Umbilical cord (tissue), 2 donors: ENCODE measurements at places on chromosomes 3 and 15. TPM values are rescaled to one million over a fixed set of nuclear protein-coding genes. Genes with fewer than 3 reads are reported as not detected.
A peak's percentile ranks its signal among the peaks of the same experiment; 100 is the strongest.

DNA sequence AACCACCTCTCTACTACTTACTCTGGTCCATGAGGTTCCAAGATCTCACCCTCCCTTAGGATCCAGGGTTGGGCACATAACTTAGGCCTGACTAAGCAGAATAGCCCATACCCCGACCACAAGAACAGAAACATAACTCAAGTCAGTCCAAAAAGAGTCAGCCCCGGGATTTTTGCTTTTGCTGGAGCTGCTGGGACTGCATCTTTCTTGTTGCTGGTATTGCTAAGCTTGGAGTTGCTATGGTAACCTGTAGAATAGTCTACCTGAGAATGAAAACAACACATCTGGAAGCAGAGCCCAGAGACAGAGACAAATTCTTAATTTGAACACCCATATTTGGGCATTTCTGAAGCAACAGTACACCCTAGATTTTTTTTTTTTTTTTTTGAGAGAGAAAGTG is 6.5 kb downstream of the RUBCN start:
- no peak for DNase-seq

- DNase-seq = no peak
These were observed 204.8 kb downstream of the KCNMB2 start for GRCh38 chr3:178741020-178741419.

DNA sequence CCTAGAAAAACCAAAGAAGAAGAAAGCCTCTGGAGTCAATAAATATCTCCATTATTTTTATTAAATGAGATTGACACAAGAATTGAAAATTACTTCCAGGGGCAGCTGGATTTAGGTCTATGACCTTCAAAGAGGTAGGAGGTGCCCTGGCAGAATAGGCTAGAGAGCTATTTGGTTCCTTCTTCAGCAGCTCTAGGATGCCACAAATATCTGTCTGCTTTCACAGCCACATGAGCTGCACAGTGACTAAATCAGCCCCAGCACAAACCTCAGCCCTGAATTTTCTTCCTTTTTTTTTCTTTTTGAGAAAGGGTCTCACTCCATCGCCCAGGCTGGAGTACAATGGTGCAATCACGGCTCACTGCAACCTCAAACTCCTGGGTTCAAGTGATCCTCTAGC is 223.5 kb downstream of the ABHD5 start:
- DNase-seq = no peak

- DNase-seq = no peak
These were observed 137.6 kb upstream of the TRIM42 start for GRCh38 chr3:140540262-140540661.

DNA sequence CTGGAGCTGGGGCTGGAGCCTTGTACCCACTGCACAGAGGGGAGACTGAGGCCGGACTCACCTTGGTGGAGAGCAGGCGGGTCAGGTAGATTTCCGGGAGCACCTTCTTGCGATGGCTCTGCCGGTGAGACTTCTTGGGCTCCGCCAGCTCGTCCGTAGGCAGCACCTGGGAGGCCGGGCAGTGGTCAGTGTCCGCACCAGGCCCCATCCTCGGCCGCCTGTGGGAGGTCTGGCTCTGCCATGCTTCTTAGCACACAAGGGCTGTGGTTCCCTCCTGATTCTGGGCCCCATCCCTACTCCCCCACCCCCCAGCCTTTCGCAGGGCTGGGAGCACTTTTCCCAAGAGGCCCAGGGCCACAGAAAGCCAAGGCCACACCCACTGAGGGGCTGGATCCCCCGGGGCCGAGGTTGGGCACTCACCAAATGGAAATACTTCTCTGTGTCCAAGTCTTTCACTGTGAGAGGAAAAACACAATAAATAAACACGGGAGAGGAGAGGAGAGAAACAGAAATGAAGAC is 17.4 kb downstream of the H1-8 start:
- peak; percentile 84 for DNase-seq

GRCh38 chr15:44102675-44103254 is 92.3 kb downstream of the FRMD5 start:
- DNase-seq = no peak

DNA sequence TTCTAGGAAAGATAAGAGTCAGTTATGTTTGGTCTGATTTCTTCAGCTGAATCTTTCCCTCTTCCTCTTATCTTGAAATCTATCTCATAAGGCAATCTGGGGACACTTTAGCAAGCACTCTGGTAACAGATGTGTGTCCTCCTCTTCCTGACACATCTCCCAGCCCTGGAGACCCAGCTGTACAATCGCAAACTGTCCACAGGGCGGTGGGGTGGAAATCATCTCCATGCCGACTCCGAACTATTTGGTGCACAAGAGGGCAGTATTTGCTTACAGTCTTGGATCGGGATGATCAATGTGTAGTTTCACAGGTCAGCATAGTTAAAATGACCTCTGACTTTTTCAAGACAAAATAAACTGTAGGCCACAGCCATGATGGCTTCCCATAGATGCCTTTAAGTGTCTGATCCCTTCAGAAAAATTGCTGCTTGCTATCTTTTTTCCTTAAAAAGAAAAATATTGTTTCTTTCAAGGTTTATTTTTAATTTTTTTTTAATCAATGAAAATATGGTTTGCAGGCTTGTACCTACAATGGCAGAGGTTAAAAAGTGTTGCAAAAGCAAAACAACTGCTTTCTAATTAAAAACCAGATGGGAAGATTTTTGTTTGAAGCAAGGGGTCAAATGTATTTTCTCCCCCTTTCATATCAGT is 17.7 kb downstream of the EEFSEC start:
- peak; percentile 84 for DNase-seq

GRCh38 chr15:71281256-71281655 is 166.0 kb downstream of the THSD4 start:
- peak; percentile 38 for DNase-seq

GRCh38 chr15:80171787-80172186 is 19.0 kb downstream of the FAH start:
- DNase-seq = no peak

DNA sequence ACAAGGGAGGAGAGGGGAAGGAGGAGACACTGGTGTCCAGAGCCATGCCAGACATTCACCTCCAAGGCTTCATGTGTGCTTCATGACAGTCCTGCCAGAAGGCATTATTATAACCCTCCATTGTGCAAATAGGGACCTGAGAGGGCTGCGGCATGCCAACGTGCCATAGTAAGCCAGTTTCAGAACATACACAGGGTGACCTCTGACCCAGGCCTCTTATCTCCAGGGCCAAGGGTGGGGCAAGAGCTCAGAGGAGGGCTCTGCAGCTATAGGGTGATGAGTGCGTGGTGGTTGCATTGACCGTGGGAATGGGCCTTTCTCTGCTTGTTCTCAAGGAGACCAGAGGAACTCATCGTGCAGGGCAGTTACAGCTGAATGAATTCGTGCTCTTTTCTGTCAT is 9.7 kb upstream of the ACSBG1 start:
- DNase-seq = no peak

- DNase-seq = no peak
These were observed 1.1 kb upstream of the WDR5B start for GRCh38 chr3:122416966-122417365.

- peak; percentile 61 for DNase-seq
These were observed 304.9 kb upstream of the ADAMTS9 start for GRCh38 chr3:64992530-64993285.

DNA sequence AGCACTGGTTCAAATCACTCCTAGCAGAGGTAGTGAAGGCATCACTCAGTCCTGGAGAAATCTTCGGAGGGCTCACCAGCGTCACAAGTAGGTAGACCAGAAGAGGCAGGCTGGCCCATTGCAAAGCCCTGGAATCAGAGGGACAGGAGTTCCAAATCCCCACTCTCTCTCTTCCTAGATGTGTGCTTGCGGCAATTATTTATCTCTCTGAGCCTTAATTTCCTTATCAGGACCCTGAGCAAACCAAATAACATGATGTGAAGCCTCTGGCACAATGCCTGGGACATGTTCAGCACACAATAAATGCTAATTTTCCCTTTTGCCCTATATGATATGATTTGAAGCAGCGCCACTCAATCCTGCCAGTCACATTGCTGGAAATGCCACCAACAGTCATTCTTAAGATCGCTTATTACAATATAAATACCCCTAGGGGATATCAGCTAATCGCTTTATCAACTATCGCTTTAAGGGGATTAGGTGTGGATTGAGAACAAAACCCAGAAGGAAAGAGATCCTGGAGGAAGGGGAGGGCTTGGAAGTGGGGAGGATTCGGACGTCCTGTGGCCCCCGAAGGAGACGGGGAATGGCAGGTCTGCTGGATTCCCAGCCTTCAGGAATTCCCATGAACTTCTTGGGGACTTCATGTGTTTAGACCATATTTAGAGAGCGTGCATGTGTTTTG is 59.5 kb upstream of the TSEN2 start:
- peak; percentile 25 for DNase-seq

GRCh38 chr3:133042778-133043177 is 4.6 kb downstream of the TMEM108 start:
- DNase-seq = peak; percentile 94

GRCh38 chr15:31776039-31776438 is 254.3 kb upstream of the CHRNA7 start:
- DNase-seq = no peak

- no peak for DNase-seq
These were observed 31.9 kb downstream of the MME start for GRCh38 chr3:155111971-155112370.

PGBD4 gene
- total RNA-seq = 3.9 TPM

CPA3 gene
- 12.3 TPM for total RNA-seq

FANCI gene
- 6.7 TPM for total RNA-seq

SACM1L gene
- 50.8 TPM for total RNA-seq

SLC15A2 gene
- 12.0 TPM for total RNA-seq

SENP8 gene
- total RNA-seq = 7.5 TPM

PCOLCE2 gene
- total RNA-seq = 16.1 TPM

SEMA3F gene
- 9.1 TPM for total RNA-seq

RASGRP1 gene
- 4.6 TPM for total RNA-seq

CHST14 gene
- 11.1 TPM for total RNA-seq

ARL6IP5 gene
- 67.7 TPM for total RNA-seq
